ENCODE measurements at places on chromosomes 5 and 9. TPM values are rescaled to one million over a fixed set of nuclear protein-coding genes. Genes with fewer than 3 reads are reported as not detected.

GRCh38 chr9:134611046-134611445 is 30.6 kb upstream of the COL5A1 start:
- H3K4me3 ChIP-seq, result no peak overlapping the region
- H3K36me3 ChIP-seq, result peaks cover 10% of the 10 kb centered on the region
- H3K4me1 ChIP-seq, result no peaks in the 10 kb centered on the region
- DNase-seq, result no peak
- H3K27me3 ChIP-seq, result peaks cover 6% of the 10 kb centered on the region

- H3K27me3 ChIP-seq, result peaks cover 71% of the 10 kb centered on the region
- no peak overlapping the region for H3K4me3 ChIP-seq
- no peak overlapping the region for H3K27ac ChIP-seq
Measured at GRCh38 chr5:1644810-1645571, 121.2 kb upstream of the LPCAT1 start.

DNA sequence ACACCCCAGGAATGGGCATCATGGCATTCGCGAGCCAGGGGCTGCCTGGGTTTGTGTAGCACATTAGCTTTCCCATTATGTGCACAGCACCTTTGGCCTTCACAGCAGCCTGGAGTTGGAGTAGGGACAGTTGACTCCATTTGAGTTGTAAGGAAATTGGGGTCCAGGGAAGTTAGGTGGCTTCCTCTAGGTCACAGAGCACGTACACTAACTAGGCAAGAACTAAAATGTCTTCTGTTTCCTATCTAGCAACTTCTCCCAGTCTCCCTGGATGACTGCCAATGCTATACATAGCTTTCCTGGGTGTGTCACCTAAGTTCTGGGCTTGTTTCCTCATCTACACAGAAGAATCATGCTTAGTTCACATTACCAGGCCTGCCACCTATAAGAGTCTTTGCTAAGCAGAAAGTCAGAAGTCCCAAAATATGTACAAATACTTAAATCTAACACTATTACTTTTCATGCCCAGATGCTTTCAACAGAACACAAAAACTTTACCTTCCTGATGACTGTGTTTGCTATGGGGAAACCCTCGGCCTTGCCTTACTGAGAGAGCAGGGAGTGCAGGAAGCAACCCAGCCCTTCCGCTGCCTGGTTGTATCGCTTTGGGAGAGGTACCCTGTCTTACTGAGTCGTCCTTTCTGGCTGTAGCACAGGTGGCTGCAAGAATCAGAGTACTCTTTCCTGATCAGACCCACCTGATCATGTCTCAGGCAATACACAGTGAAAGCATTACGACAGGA is 12.0 kb downstream of the MACROH2A1 start:
- H3K27ac ChIP-seq, result no peak overlapping the region
- H3K27me3 ChIP-seq, result no peaks in the 10 kb centered on the region
- no peak for DNase-seq
- no peak overlapping the region for H3K4me3 ChIP-seq
- peaks cover 16% of the 10 kb centered on the region for H3K36me3 ChIP-seq

- no peaks in the 10 kb centered on the region for H3K27me3 ChIP-seq
- DNase-seq, result no peak
- no peak overlapping the region for H3K4me3 ChIP-seq
- peaks cover 5% of the 10 kb centered on the region for H3K4me1 ChIP-seq
Measured at GRCh38 chr9:23962101-23962500, 136.1 kb upstream of the ELAVL2 start.

- H3K4me1 ChIP-seq, result peaks cover 40% of the 10 kb centered on the region
- H3K4me3 ChIP-seq, result no peak overlapping the region
- DNase-seq, result no peak
Measured at GRCh38 chr9:16823906-16824305, 46.6 kb downstream of the BNC2 start.

DNA sequence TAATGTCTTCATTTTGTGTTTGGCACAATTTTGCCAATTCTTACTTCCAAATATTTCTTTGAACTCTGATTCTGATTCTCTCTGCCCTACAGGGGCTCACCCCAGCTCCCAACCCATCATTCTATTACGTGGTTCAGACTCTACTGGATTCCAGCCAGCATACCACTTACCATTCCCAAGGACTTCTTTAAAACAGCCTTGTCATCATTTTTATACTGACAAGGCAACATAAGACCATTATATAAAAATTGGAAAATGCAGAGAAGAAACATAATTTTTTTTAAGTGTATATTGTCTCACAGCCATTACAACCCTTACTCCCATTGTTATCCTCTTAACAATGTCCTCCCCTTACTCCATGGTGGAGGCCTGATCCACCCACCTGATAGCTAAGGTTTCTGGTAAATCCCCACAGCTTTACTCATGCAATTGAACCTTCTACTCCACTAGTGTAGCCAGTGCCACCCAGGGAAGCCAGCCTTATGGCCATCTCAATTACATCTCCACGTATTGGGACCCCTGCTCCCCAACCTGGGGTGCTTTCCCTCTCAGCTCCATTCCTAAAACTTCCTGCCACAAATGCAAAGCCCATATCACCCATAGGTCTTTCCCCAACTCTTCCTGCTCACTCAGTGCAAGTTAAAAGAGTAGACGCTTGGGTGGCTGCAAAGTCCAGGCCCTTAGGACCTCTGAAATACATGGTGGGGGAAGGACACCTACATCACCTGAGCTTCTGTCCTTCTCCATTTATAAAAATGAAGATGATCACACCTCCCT is 19.1 kb downstream of the UGT3A2 start:
- H3K4me3 ChIP-seq, result no peak overlapping the region
- H3K36me3 ChIP-seq, result no peaks in the 10 kb centered on the region
- peaks cover 7% of the 10 kb centered on the region for H3K27me3 ChIP-seq
- no peaks in the 10 kb centered on the region for H3K4me1 ChIP-seq
- no peak for DNase-seq
- no peak overlapping the region for H3K27ac ChIP-seq

- no peaks in the 10 kb centered on the region for H3K27me3 ChIP-seq
- peak overlapping the region; percentile 83 for H3K4me3 ChIP-seq
- peak; percentile 66 for DNase-seq
- peaks cover 10% of the 10 kb centered on the region for H3K4me1 ChIP-seq
- H3K27ac ChIP-seq, result peak overlapping the region; percentile 57
Measured at GRCh38 chr9:135504262-135505243, 4.1 kb downstream of the MRPS2 start.

GRCh38 chr9:12973710-12974109 is 198.9 kb downstream of the LURAP1L start:
- no peak overlapping the region for H3K4me3 ChIP-seq
- no peak for DNase-seq
- H3K27me3 ChIP-seq, result no peaks in the 10 kb centered on the region
- peaks cover 20% of the 10 kb centered on the region for H3K4me1 ChIP-seq

DNA sequence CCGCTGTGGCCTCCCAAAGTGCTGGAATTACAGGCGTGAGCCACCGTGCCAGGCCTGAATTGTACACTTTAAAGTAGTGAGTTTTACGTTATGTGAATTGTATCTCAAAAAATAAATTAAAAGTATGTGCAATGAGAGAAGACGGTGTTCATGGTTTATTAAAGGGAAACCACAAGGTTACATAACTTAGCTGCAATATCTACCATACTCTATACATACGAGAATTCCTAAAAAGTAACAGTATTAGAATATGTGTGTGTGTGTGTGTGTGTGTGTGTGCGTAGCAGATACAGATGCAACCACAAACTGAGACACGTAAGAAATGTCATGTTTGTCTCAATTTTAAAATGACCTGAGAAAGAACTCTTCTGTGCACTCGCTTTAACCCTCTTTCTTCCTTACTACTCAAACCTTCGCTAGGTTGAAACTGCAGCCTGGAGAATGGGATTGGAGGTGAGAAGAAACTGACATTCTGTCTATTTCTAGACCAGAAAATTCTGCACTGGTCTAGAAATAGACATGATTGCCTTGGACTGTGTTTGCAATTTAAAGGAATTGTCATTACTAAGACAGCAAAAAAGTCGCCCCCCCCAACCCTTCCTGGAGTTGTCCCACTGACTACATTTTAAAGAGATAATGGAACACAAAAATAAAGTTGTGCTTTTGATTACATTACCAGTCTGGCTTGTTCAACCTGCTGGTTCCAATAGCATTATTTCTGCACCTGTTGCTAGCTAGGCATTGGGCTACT is 167.0 kb downstream of the RGS3 start:
- H3K4me1 ChIP-seq, result peaks cover 19% of the 10 kb centered on the region
- DNase-seq, result no peak
- no peak overlapping the region for H3K27ac ChIP-seq
- no peaks in the 10 kb centered on the region for H3K27me3 ChIP-seq
- no peaks in the 10 kb centered on the region for H3K36me3 ChIP-seq
- no peak overlapping the region for H3K4me3 ChIP-seq

GRCh38 chr5:63685454-63685853 is 276.8 kb downstream of the HTR1A start:
- H3K4me1 ChIP-seq, result no peaks in the 10 kb centered on the region
- H3K27me3 ChIP-seq, result no peaks in the 10 kb centered on the region
- H3K36me3 ChIP-seq, result no peaks in the 10 kb centered on the region
- H3K4me3 ChIP-seq, result no peak overlapping the region

- H3K4me1 ChIP-seq, result no peaks in the 10 kb centered on the region
- no peak overlapping the region for H3K4me3 ChIP-seq
- no peak overlapping the region for H3K27ac ChIP-seq
- DNase-seq, result no peak
Measured at GRCh38 chr5:31983851-31984250, 190.3 kb downstream of the GOLPH3 start.

IFNB1 gene
- not detected for total RNA-seq

GMCL2 gene
- not detected for total RNA-seq

GABBR2 gene
- 0.84 TPM for total RNA-seq
